CD4-positive, alpha-beta T cell treated with Interleukin-4 for 1 hour (primary cell): ENCODE measurements at places on chromosomes 16 and 17.

- DNase-seq = no peak
Observed at GRCh38 chr17:40909755-40910154, 24.7 kb upstream of the KRT20 start.

DNA sequence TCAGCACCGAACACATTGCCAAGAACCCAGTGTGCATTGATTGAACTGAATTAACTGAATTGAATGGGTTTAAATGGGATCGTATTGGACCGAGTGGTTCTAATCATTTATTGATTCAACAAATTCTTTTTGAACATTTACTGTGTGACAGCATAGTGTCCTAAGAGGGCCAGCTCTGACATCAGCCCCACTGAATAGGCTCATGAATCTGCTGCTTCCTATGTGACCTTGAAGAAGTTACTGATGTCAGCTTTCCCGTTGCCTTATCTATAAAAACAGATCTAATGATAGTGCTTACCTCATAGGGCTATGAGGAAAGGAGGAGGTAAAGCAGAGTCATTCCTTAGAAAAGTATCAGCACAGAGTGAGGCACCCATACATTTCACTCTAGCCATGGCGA is 226.3 kb downstream of the CBLN1 start:
- no peak for DNase-seq

- no peak for DNase-seq
Observed at GRCh38 chr16:50741225-50741780, 583 bp upstream of the CYLD start.

DNA sequence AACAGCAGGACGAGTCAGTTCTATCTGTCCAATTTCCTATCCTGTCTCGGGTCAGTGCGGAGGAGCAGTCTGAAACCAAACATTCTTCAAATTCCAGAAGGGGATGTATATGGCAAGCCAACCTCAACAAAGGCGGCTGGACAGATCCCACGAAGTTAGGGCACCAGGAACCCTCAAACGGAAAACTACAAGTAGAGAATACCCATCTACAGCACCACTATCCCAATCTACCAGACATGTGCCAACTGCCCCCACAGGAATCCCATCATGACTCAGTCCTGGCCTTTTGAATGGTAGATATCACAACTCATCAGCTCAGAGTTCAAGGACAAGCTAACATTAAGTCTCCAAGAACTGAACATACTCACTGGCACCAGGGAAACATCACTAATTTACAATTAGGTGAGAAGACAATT is 2.3 kb downstream of the NAT9 start:
- no peak for DNase-seq

GRCh38 chr16:75555707-75556430 is at the start of gene TMEM231:
TSS of gene TMEM231 (minus strand) at chr16:75556252. CDS start at chr16:75556209, 43 bp downstream.
- DNase-seq = peak; percentile 97

DNA sequence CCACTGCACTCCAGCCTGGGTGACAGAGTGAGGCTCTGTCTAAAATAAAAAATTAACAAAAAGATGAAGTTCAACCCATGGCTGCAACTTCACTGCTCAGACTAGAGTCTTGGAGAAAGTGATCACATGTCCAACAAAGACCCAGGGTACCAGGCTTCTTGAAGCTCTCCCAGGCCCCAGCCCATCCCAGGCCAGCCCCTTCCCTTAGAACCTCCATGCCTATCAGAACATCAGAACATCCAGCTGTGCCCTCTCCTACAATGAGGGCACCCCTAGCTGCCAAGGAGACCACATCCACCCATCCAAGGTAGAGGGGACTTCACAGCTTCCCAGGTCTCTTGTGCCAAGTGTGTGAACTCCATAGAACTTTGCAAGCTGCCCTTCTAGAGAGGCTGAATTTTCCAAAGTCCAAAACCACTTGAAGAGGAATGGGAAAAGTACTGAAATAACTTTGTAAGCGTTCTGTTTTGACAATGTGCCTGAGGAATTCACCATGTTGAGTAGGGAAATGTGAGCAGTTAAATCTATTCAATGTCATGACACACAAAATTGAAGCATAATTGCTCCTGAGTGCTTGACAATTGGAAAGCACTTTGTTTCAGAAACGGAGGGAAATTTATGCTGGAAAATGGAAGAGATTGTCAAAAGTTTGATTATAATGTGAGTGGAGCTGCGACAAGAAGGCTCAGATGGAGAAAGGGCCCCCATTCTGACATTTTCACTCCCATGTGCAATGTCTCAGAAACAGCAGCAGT is 230.4 kb downstream of the ZNF423 start:
- DNase-seq = no peak

- DNase-seq = no peak
Observed at GRCh38 chr17:66551839-66552238, 249.4 kb downstream of the PRKCA start.

DNA sequence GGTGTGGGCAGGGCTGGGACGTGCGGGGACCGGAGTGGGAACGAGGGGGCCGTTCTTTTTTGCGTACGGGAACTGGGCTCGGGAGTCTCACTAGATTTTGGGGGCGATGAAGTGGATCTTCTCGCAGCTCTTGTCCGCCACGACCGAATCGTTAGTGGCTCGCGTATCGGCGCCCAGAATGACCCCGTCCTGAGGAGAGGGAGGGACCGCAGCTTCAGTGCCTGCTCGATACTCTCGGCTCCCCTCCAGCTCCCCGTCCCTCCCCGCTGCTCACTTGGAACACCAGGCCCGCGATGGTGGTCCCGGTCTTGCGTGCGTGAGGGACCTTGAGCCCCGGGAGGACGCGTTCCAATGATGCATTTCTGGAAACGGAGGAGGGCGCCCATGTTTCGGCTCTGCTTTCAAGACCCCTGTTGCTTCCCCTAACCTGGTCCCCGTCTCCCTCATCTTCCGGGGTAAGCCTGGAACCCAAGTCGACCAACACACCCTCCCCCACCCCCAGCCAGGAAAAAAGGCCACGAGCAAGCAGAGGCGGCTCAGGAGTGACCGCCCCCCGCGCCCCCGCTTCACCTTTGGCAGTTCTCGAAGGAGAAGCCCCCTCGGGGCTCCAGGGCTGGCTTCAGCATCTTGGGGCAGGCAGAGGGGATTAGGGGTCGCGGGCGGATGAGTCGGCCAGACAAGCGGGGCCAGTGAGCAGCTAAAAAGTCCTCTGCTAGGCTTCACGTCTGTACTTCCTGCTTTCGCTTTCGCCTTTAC is at the start of gene PSMB10:
TSS of gene PSMB10 (minus strand) at position 727 of the 756 bp plus-strand sequence. CDS start at position 626, 101 bp downstream.
- DNase-seq = no peak
